ENCODE measurements at places on chromosomes 13 and 19.

DNA sequence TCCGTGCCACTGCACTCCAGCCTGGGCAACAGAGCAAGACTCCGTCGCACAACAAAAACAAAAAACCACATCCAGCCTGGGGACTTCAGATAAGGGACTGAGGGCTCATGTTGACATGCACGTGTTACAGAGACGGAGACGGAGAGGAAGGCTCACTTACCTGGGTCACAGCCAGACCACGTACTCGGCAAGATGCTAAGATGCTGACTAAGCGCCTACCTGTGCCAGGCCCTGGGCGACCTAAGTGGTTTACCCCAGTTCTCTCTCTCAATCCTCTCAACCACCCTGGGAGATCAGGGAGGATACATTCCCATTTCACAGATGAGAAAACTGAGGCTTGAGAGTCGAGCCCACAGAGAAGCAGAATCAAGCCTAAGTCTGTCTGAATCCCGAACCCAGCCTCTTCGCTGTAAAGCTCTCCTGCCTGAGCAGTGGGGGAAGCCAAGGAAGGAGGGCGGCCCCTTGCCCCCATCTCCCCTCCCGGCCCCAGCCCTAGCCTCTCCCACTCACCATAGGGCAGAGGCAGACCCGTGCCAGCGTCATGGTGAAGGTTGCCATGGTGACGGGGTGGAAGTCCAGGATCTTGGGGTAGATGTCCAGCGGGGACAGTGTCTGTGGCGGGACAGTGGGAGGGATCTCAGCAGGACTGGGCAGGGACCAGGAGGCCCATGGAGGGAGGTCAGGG is 13.5 kb downstream of the ERCC2 start:
- DNase-seq, result no peak

- no peak for DNase-seq
These were observed 9.4 kb upstream of the USPL1 start for GRCh38 chr13:30608364-30608763.

GRCh38 chr13:71828564-71828963 is 38.4 kb downstream of the DACH1 start:
- DNase-seq, result no peak

- DNase-seq, result peak; percentile 32
These were observed 2.4 kb downstream of the PTPRH start for GRCh38 chr19:55206664-55207500.

DNA sequence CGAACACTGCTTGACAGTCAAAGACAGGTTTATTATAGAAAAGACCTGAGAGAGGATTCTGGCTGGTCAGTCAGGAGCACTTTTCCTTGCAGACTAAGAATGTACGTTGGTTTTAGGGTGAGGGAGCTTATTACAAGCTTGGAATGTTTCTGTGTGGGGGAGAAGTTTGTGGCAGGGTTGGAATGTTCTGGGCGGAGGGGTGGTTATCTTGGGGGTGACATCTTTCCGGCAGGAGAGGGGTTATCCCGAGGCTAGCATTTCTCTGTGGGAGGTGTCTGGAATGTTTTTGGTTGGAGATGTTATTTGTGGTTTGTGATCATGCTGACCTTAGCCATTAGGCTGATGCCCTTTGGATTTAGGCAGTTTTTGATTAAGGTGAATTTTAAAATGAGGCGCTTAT is 61.8 kb downstream of the ZNF136 start:
- no peak for DNase-seq

Data from GOT3 (cell line).